Hematopoietic multipotent progenitor cell (in vitro differentiated cells): ENCODE measurements at places on chromosomes 11 and 22.

GRCh38 chr11:12860827-12861226 lies 148.3 kb upstream of the RASSF10 start:
- no peak for DNase-seq

- DNase-seq = no peak
Measured at GRCh38 chr11:41065432-41065831, 394.0 kb downstream of the LRRC4C start.

DNA sequence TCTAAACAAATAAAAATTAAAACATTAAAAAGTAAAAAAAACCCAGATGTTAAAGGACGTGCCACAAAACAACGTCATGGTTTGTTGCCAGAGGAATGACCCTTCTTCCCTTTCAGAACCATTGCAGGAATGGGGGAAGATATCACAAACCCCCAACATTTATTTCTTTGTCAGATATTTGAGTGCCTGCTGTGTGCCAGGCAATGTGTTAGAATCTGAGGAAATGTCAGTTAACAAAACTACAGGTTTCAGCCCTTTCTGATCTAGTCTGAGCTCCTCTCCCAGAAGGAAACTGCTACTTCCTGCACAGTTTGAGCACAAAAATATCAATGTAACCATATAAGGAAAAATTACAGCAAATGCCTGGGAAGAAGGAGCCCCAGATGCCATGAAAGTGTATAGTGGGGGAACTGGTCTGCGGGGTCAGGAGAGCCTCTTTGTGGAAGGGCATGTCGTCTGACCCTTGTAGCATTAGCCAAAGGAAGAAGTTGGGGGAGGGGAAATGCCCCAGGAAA lies 7.1 kb upstream of the NHERF4 start:
- no peak for DNase-seq

DNA sequence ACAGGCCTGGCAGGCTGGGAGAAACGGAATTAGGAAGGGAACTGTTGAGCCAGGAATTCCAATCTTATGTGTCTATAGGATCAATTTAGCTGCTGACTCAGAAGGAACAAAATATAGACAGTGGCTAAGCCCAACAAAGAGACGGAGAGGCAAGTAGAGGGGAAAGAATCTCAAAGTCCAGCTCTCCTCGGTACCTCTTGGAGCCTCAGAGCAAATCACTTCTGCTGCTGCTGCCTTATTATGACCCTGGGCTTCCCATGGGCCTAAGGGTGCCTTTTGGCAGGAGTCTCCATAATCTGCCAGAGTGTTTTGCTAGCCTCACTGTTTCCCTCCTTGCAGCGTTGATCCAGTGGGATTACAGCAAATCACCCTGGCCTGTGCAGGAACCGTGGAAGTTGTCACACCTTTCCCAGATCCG lies 31.7 kb downstream of the PAX6 start:
- no peak for DNase-seq

DNA sequence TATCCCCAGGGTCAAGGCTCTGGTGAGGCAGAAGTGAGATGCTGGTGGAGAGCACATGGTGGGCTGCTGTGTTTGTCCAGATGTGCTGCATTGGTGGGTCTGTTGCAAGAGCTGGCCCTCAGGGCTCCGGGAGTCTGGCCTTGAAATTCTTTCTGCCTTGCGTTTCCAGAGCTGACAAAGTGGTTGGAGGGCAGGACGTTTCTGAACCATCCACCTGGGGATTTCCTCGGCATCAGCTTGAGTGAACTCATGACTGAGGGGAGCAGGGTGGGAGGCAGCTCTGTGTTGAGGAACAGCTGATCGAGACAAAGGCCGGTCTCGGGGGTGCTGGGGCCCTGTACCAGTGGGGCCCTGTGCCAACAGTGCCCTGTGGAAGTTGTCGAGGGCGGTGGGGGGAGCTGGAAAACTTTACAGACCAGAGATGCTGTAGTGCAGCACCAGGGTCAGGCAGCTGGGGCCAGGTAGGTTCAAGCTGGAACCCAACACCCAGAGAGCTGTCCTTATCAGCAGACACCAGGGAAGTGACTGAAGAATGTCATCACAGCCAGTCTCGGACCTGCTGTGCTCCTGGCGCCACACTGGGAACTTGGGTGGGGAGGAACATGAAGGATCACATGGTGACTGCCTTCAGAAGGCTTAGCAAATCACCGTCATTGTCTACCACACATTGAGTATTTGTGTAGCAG lies 4.9 kb downstream of the TSKU start:
- DNase-seq = no peak

GRCh38 chr11:21543901-21544300 lies 649.0 kb upstream of the ANO5 start:
- no peak for DNase-seq

- DNase-seq = no peak
Measured at GRCh38 chr11:12436266-12436665, 58.9 kb downstream of the PARVA start.

- no peak for DNase-seq
Measured at GRCh38 chr22:37275622-37276021, 6.7 kb upstream of the CYTH4 start.

- DNase-seq = no peak
Measured at GRCh38 chr22:41870786-41871185, 37.9 kb downstream of the SREBF2 start.

DNA sequence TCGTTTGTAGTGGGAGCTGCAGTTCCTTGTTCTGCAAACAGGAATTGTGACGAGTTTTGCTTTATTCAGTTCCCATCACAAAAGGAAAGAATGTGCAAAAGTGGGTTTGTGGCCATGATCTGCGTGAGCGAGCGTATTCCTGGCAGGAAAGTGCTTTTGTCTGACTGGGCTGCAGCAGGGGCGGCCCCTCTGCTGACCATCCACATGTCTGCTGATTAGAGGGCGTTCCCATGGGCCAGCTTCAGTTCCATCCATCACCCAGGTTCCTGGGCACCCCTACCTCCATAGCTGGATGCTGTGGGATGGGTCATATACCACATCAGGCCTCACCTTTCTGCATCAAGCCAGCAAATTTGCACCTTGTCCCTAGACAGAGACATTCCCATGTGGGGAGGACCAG lies 28.9 kb upstream of the GAL start:
- no peak for DNase-seq

DNA sequence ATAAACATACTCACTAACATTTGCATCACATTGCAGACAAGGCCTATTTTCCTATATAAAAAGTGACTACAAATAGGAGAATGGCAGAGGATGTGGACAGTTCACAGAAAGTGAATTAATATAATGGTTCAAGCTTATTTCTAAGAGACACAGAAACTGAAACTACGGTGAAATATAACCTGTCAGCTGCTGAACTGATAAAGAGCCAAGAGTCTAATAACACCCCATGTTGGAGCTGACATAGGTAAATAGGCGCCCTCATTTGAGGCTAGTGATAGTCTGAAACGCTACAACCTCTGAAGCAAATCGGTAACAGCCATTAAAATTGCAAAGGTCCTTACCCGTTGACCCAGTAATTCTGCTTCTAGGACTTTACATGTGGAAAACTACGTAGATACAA lies 14.0 kb downstream of the AP1B1 start:
- DNase-seq = no peak

GRCh38 chr11:65433657-65434056 lies 11.1 kb downstream of the NEAT1 start:
- no peak for DNase-seq

- DNase-seq = no peak
Measured at GRCh38 chr11:2779981-2780849, 80.4 kb upstream of the KCNQ1OT1 start.

DNA sequence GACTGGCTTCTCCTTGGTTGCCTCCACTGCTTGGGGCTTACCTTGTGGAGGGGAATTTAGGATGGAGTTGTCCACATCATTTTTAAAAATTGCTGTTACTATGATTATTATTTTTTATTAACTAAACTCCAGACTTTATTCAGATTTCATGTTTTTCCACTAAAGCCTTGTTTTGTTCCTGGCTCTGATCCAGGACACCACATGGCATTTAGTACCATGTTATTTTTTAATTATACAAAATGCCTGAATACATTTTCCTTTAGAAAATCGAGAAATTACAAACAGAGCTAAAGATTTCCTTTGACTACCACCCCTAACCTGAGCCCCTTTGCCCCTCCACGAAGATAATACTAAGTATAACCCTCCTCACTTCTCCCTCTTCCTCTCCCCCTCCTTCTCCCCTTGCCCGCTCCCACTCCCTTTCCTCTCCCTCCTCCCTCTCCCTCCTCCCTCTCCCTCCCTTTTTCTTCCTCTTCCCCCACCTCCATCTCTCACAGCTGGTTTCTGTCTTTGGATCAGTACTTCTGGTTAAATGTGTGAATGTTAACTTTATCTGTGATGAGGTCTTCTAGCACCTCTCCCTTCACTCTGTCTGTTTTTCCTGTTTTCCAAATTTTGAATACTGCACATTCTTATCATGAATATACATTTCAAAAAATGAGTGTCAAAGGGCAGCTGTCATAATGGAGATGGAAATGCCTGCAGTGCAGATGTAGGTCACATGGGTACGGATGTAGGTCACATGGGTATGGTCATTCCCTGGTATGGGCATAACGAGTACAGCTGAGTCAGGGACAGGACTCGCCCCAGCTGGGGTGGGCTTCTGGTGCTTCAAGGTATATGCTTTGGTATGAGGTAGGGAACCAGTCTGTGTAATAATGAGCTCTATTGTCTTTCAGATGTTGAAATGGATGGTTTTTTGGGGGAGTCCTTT lies 54.4 kb upstream of the OR4B1 start:
- DNase-seq = no peak

GRCh38 chr22:28978863-28979796 lies 82.5 kb downstream of the C22orf31 start:
- DNase-seq = no peak

DNA sequence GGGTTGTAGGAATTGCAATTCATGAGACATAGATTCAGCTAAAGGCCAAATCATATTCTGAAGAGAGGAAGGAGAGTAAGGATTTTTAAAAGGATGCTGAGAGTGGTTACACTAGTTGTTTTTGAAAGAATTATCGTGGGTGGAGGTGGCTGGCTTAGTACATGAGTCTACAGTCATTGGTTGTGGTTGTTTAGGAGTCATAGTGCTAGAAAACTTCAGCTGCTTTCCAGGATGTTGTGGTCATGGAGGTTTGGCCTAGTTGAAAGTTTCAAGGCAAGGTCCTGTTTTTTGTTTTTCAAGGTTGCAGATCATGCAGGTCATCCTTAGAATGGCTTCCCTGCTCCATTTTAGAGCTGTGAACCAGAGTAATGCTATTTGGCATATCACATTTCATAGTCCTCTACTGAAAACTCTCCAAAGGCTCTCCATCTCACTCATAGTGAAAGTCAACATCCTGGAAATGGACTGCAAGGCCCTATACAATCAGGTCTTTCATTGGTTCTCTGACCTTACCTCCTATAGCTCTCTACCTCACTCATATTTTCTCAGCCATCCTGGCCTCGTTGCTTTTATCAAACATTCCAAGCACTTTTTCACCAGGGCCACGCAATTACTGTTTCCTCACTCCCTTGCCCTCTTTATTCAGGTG lies 26.1 kb upstream of the ZBTB44 start:
- DNase-seq = no peak

DNA sequence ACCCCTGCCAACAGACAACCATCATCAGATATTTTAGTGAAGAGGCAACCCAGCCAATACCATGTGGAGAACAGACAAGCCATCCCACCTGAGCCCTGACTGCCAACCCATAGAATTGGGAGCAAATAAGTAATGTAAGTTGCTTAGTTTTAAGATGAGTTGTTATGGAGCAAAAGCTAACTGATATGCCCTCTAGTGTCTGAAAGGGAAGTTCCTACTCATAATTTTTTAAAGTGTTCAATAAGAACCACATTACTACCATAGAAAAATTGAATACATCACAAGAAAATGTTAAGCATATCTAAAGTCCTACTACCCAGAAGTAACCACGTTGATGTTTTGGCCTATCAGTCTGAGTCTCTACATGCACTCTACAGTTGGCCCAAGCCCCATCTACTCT lies 50.8 kb upstream of the SLC36A4 start:
- DNase-seq = no peak

- no peak for DNase-seq
Measured at GRCh38 chr11:17449158-17449557, 27.5 kb downstream of the ABCC8 start.

GRCh38 chr11:111378185-111378860 lies 752 bp downstream of the POU2AF1 start:
- DNase-seq = no peak

DNA sequence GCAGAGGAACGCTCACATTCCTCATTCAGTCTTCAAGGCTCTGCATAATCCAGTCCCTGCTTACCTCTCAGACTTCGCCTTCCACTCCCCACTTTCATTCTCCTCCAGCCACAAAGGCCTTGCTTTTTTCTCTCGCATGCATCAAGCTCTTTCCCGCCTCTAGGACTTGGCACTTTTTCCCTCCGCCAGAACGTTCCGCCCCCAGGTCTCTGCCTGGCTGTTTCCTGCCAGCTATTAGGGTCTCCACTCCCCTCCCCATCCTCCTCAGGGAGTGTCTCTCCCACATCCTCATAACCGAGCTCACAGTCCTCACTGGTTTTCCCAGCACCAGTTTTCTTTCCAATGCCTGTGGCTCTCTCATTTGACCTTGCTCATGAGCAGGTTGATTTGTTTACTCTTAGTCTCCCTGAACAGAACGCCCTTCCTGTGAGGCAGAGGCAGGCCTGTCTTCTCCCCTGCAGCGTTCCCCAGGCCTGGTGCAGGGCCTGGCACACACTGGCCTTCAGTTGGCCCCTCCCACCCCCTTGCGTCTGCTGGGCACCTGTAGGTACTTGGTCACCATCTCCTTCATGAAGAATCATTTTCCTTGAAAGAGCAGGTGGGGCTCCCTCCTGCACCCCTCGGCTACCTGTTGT lies 75.2 kb downstream of the RTL6 start:
- no peak for DNase-seq

DNA sequence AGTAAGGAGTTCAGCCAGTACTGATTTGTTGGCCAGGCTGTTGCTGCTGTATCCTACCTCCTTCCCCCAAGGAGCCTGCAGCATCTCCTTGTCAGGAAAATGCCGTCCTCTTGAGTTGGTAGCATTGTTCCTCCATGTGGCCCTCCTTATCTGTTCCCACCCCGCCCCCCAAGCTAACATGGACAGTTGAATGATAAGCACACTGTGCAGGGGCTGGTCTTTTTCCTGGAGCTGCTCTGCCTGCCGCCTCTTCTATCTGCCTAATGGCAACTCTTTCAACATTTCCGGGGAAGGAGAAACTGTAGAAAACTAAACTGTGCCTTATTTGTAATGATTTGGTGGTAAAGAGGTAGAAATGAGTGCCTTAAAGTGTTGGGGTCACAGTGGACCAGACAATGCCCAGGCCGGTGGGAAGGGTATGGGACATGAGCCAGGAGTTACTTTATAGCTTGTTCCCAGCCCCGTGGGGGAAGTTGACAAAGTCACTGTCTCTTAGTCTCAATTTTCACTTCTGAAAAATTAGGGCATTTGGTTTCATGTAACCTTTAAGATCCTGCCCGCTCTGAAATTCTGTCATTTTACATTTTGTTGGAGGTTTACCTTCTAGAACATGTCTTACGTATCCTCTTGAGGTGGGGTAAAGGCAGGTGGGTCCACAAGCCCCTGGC lies 4.5 kb downstream of the FAM118A start:
- no peak for DNase-seq

DNA sequence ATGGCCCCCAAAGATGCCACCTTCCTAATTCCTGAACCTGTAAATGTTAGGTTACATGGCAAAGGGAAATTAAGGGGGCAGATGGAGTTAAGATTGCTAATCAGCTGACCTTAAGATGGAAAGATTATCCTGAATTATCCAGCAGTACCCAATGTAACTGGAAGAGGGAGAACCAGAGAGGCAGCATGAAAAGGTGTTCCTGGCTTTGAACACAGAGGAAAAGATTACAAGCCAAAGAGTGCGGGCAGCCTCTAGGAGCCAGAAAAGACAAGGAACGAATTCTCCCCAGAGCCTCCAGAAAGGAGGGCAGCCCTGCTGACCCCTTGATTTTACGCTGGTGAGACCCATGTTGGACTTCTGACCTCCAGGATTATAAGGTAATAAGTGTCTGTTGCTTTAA lies 15.1 kb upstream of the THRSP start:
- no peak for DNase-seq
